ENCODE measurements at places on chromosomes 16 and 17.
A peak's percentile ranks its signal among the peaks of the same experiment; 100 is the strongest.

- DNase-seq = no peak
These were observed 9.8 kb upstream of the RABEP1 start for GRCh38 chr17:5272322-5272721.

GRCh38 chr16:64754279-64754678 is 367.6 kb downstream of the CDH11 start:
- no peak for DNase-seq

- DNase-seq = peak; percentile 83
These were observed 13.3 kb upstream of the MRC2 start for GRCh38 chr17:62614142-62614541.

- DNase-seq = peak; percentile 36
These were observed 690 bp downstream of the RHOT1 start for GRCh38 chr17:32142857-32143526.

DNA sequence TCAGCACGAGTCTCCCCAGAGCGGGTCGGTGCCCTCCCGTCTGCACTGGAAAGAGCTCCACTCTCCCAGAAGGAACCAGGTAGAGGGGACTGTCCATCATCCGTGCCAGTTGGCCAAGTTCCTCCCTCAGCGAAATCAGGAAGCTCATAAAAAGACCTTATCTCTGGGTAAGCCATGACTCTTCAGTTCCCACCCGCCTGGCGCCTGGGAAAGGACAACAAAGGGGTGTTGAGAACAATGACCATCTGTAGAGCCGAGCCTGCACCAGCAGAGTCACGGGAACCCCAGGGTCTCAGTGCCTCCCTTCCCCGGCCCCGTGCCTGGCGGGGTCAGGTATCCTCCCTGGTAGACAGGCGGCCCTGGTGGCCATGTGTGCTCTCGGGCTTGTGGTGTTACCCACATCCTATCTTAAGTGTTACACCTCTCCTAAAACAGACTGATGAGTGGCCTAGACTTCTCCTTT is 190.7 kb downstream of the AXIN2 start:
- DNase-seq = no peak

GRCh38 chr17:82887255-82888164 is 47.7 kb upstream of the ZNF750 start:
- no peak for DNase-seq

DNA sequence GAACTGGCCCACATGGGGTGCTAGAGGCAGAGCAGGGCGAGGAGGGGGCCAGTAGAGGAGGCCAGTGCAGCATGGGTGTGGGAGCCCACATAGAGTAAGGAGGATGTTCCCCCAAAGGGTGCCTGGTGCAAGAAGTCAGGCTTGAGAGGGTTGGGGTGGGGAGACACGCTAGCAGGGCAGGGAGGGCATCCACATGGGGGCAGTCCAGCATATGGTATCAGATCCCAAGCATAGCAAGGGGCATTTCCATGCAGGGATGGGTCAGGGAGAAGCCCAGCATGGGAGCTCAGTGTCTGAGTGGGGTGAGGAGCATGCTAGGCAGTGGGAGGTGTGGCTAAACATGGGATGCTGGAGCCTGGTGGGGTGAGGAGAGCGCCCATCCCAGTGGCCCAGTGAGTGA is 213.7 kb downstream of the COPRS start:
- DNase-seq = no peak

GRCh38 chr17:17060001-17060922 is 18.0 kb downstream of the MPRIP start:
- no peak for DNase-seq

DNA sequence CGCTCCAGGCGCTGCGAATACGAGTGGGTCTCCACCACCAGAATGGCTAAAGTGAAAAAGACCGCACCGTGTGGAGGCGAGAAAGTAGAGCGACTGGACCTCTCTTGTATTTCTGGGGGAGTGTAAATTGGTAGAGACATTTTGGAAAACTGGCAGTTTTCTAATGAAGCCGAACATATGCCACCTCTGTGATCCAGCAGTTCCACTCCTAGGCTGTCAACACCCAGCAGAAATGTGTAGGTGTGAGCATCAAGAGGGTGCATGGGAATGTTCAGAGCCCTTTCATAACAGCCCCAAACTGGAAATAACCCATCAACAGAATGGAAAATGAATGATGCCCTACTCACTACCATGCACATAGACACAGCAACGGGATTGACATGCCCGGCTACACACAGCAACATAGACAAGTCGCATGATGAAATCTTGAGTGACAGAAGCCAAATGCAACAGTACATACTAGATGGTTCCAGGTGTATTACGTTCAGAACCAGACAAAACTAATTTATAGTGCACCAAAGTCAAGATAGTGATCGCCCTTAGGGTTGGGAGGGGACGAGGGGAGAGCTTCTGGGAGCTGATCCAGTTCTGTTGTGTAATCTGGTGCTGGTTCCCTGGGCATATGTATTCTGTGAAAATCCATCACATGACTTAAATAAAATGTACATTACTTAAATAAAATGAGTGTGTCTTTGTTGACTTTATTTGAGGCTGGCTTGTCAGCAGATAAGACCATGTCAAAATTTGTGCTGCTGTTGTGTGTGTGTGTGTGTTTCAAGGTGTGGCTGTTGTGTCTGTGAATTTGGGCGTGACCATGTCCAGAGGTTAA is 877 bp upstream of the BCL7C start:
- no peak for DNase-seq

- no peak for DNase-seq
These were observed 19.1 kb upstream of the ZC3H7A start for GRCh38 chr16:11816123-11816522.

DNA sequence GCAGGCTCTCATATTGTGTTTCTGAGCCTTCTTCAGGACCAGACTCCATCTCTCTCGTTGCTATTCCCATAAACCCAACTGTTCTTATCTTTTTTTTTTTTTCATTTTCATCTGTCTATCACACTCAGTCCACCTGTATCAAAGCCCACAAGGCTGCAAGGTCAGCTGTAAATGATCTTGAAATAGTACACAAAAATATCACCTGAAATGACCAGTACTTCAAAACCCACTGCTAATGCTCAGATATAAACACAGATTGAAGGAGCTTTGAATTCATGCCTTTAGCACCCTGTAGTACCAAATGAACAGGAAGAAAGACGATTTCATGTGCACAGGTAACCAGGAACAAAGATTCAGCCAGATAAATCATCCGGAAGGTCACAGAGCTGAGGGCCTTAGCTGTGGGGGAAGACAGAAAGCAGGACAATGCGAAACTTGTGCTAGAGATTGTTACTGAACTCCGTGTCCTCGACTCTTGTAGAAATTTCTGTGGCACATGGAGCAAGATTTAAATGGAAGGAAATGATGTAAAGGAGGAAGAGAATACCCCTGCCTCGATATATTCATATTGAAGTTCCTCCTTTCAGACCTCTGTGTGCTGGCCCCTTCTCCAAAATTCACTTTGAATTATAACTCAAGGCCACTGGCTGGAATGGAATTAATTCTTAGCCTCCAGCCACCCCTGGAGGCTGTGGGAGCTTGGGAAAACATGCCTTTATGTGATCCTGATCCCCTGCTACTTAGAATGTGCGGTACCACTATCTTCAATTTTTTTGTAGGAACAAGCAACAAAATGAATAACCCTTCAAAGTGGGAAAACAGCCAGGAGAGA is 4.1 kb downstream of the HLF start:
- DNase-seq = no peak

GRCh38 chr16:54244061-54244886 is 42.3 kb downstream of the IRX3 start:
- DNase-seq = no peak

DNA sequence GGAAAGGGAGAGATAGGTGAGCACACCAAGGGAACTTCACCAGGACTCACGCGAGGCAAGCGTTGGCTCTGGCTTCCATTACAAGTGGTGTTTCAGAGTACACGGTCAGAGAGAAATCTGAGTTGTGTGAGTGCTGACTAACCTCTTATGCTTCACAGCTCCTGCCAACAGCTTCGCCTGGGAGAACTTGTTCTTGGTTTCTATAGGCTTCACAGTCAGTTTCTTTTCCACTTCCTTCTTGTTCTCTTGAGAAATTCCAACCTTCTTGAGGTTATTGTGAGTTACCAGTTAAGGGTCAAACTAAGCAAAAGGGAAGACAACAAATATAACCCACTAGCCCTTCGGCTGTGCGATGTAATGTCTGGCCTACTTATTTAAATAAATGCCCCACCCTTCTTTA is 18.9 kb downstream of the PSME3IP1 start:
- peak; percentile 50 for DNase-seq

DNA sequence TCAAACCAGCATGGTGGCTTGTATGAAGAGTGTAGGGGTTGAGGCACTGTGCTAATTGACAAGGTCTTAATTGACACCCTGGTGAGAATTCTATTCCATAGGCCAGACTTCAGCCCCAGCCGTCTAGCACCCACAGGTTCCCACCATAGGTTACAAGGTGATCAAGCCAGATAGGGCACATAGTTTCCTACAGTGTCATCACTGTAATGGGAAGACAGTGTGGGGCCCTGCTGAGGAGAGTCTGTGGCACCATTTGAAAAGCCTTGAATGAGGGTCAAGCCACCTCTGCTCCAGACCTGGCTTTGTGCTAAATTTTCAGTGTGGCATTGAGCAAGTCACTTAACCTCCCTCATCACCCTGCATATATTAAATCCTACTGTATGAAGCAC is 36.2 kb downstream of the YPEL2 start:
- DNase-seq = no peak

DNA sequence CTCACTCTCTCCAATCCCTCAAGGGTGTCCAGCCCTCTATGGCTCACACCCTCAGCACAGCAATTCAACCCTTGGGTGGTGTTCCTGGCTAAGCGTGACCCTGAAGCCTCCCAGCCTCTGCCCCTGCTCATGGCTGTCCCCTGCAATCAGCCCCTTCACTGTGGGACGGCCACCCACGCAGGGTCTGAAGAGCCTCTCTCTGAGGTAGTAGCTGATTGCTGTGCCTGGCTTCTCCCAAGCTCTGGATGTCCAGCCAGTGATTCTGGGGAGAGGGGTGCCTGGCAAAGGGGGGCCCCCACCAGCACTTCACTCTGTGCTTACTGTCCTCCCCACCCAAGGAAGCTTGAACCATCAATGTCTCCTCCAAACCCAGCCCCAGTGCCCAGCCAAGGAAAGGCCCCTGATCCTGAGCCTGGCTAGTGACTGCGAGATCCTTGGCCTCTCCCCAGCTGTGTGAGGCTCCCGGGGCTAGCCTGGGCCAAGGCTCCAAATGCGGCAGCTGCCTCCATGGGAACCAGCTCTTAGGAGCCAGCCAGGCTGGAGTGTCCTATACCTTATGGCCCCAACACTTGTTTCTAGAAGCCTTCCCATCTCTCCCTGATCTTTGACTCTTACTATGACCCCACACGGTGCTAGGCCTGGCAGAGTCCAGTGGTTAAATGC is 9.9 kb downstream of the MTSS2 start:
- no peak for DNase-seq

DNA sequence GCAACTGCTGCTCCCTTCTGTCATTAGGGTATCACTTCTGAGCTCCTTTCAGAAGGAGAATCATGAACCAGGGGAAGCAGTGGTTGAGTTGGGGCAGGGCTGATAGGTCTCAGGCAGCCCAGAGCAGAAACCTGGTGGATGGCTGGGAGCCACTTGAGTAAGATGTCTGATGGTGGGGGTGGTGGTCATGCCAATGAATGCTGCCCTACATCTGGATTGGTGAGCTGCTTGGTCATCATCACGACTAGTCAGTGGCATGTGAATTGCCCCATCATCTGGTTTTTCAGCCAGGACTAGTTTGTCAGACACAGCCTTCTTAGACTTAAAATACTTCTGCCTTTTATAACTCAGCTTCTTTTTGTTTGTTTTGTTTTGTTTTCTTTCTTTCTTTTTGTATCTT is 2.6 kb downstream of the GID4 start:
- DNase-seq = no peak

GRCh38 chr17:74368341-74369081 is 1.2 kb downstream of the GPR142 start:
- DNase-seq = peak; percentile 3

GRCh38 chr17:71505200-71505599 is 615.6 kb upstream of the SOX9 start:
- DNase-seq = peak; percentile 40

DNA sequence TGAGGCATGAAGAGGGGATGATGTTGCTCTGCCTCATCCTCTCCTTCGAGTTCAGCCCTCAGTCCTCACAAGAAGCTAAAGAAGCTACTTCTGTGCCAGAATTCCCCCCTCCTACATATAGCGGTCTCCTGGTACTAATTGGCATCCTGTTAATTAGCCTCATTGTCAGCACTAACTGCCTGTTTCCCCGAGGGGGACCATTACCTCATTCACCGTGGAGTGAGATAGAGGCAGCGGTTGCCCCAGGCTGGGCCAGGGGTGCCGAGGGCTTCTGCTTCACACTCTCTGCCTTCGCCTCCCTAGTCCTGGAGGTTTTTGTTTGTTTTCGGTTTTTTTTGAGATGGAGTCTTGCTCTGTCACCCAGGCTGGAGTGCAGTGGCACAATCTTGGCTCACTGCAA is 5.7 kb upstream of the MINK1 start:
- no peak for DNase-seq

GRCh38 chr16:20743591-20743990 is 2.0 kb upstream of the THUMPD1 start:
- no peak for DNase-seq

- DNase-seq = no peak
These were observed 4.8 kb upstream of the KRT36 start for GRCh38 chr17:41494524-41494923.

DNA sequence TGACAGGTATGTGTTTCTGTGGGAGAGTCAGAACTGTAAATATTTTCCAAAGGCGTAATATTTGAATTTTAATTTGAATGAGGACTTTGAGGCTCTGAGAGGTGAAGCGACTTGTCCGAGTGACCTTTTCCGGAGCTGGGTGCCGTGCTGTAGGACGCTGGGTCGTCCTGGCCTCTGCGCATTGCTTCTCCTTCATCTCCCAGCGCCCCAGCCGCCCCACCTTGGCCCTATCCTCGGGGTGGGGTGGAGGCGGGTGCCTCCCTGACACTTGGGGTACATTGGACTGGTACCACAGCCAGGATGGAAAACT is 147.8 kb downstream of the SPECC1 start:
- DNase-seq = no peak

DNA sequence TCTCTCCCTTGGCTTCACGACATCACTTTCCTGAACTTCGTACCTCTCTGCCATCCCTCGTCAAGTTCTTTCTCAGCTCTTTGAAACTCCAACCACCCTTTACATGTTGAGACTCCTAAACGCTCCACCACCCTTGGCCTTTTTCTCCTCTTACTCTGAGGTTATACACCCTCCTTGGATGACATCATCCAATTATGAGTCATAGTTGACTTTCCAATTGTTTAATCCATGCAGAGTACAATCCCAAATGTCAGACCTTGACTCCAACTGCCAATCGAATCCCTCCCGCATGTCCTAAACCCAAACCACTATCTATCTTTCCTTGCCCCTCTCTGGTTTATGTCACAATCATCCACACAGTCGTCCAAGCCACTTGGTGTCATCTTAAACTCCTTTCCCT is 18.4 kb upstream of the C16orf82 start:
- no peak for DNase-seq

DNA sequence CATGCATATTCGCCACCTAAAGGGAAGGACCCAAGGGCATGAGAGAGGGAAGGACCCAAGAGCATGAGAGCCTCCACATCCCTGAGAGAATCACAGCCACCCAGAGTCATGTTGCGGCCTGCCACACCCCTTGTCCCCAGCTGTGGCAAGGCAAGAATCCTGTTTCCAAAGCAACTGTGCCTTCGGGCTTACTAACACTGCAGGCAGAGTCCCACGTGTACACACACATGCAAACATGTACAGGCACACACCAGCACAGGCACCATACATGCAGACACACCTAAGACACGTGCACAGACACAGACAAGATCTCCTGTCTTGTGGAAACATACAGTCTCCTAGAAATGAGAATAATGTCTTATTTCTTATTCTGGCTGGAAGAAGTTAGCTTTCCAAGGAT is 92.4 kb upstream of the CDYL2 start:
- no peak for DNase-seq

All from non-pigmented ciliary epithelial cell (primary cell).